ENCODE measurements at places on chromosomes 1 and 21. TPM values are rescaled to one million over a fixed set of nuclear protein-coding genes. Genes with fewer than 3 reads are reported as not detected.
A peak's percentile ranks its signal among the peaks of the same experiment; 100 is the strongest.

DNA sequence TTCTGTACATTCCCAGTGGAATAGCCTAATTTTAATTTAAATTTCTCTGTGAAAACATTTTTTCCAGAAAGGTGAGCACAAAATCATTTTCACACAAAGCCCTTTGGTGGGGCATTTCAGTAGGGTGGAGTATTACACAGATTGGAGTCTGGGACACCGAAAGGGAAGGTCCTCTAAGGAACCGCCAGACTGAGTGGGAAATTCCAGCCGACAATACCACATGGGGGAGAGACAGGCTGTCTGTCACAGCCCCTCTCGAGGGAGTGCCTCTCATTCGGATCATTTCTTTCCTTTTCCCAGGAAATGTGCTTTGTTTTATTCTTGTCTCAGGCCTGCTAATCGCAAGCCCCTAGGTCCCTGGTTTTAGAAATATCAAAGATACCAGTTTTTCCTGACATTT is 150.6 kb upstream of the HOOK1 start:
- DNase-seq = no peak

The HES3 gene
- not detected for total RNA-seq

The CD84 gene
- total RNA-seq = 16.8 TPM

DNA sequence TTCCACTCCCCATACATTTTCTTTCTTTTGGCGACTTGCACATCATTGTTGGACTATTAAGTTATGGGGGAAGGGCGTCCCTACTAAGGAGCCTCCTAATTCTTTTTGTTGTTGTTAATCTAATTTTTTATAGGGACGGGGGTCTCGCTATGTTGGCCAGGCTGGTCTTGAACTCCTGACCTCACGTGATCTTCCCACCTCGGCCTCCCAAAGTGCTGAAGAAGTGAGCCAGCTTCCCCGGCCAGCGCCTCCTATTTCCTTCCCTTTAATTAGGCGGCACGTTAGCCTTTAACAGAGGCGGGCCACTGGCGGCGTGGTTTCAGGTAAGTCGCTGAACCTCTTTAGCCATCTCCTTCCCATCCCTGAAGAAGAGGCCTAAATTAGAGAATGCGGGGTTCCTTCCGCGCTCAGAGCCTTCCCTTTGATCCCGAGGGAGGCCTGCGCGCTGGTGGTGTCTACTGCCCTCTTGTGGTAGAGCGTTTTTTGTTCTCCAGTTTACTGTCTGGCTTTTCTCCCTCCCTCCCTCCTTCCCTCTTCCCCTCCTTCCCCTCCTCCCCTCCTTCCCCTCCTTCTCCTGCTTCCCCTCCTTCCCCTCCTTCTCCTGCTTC is 38.1 kb downstream of the TNFRSF9 start:
- DNase-seq = peak; percentile 87

The RIPK4 gene
- 0.69 TPM for total RNA-seq

- DNase-seq = no peak
Measured at GRCh38 chr1:8448911-8449661, 131.2 kb downstream of the SLC45A1 start.

The PSRC1 gene
- total RNA-seq = 2.2 TPM

Data from posterior vena cava (tissue), 2 donors.